ENCODE measurements at places on chromosomes 11 and 22. TPM values are rescaled to one million over a fixed set of nuclear protein-coding genes. Genes with fewer than 3 reads are reported as not detected.

DNA sequence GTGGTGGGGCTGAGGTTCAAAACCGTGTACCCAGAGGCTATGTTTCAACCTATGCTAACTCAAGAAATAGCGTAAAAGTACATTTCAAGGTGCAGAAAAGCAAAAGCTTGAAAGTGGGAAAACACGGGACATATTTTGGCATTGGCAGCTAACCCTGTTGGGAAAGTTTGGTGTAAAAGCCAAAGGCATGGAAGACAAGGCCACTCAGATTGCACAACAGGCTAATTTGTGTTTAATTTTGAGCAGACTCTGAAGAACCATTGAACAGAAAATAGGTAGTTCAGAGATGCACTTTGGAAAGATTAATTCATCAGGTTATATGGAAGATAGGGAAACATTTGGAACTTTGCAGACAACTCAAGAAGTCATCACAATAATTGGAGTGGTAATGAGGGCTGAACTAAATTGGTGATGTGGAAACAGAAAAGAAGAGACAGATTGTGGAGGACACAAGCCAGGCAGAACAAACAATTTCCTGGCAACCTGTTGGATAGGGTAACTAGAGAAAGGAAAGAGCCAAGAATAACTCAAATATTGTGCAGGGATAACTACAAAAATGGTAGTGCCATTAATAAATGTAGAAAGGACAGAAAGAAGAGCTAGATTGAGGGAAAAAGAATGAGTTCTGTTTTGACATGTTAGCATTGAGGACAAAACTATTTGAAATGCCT is 140.5 kb upstream of the PGR start:
- no peak for DNase-seq

DNA sequence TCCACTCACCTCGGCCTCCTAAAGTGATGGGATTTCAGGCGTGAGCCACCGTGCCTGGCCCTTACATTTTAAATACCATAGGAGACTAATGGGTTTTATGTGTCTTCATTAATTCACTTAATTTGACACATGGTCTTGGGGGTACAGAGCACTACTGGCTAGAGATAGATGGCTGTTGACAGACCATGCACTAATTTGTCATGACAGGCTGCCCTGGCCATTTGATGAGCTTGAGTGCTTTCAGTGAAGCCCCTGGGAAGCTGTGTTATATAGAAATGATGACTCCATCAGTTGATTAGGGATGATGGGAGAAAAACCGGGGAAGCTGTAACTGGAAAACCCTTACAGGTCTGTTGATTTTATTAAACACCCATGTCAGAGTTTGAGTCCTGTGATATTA is 6.6 kb downstream of the PHF5A start:
- no peak for DNase-seq

GRCh38 chr11:109971184-109971523 is 122.0 kb upstream of the ZC3H12C start:
- DNase-seq: peak; percentile 28

DNA sequence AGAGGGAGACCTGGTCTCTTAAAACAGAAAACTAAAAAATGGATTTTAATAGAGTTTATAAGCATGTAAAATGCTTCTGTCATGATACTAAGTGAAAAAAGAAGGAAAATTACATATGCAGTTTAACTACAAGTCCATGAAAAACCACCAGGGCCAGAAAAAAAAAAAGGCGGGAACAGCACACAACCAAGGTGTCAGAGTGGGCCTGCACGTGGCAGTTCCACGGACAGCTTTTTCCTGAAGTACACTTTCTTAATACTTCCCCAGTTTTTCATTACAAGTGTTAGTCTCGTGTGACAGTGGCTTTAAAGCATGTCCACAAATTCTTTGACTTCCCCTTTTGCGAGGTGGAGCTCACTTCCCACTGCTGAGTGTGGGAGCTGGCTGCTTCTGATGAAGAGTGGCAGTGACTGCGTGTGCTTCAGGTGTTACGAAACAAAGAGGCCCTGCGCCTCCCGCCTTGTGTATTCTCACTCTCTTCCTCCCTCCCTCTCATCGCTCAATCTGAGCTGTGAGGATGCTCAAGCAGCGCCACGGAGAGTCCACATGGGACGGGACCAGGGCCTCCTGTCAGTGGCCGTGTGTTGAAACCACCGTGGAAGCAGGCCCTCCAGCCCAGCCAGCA is 16.4 kb downstream of the PPM1F start:
- DNase-seq: no peak

DNA sequence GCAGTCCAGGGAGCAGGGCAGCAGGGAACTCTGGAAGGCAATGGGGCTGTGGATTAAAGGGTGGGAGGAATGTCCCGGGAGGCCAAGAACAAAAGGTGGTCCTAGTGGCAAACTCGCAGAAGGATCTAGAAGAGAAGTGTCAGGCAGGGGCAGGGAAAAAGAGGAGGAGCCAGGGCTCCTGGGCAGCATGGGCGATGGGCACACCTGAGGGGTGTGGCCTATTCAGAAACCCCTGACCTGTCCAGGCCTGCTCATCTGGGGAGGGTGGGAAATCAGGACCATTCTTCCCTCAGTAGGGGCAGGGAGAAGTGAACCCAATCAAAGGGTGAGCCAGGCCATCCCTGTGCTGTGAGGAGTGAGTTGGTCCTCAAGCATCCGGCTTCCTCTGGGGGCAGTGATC is 108.6 kb downstream of the TRIM29 start:
- DNase-seq: no peak

GRCh38 chr11:10608584-10608983 is 40.1 kb upstream of the LYVE1 start:
- DNase-seq: no peak

GRCh38 chr11:6875761-6876160 is 664 bp upstream of the OR10A4 start:
- DNase-seq: no peak

DNA sequence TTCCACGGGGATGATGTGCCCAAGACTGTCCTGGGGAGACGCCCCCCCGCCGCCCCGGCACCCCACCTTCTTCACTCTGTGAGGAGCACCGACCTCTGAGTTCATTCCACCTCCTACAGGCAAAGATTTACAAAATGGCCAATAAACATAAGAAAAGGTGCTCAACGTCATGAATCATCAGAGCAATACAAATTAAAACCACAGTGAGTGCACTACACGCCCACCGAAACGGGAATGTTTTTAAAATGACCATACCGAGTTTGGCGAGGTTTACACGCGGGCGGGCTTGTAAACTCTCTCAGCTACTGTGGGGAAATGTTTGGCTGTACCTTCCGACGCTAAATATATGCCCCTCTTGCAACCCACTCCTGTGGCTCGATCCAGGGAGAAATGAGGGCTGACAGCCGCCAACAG is 7.9 kb downstream of the NPTXR start:
- peak; percentile 70 for DNase-seq

DNA sequence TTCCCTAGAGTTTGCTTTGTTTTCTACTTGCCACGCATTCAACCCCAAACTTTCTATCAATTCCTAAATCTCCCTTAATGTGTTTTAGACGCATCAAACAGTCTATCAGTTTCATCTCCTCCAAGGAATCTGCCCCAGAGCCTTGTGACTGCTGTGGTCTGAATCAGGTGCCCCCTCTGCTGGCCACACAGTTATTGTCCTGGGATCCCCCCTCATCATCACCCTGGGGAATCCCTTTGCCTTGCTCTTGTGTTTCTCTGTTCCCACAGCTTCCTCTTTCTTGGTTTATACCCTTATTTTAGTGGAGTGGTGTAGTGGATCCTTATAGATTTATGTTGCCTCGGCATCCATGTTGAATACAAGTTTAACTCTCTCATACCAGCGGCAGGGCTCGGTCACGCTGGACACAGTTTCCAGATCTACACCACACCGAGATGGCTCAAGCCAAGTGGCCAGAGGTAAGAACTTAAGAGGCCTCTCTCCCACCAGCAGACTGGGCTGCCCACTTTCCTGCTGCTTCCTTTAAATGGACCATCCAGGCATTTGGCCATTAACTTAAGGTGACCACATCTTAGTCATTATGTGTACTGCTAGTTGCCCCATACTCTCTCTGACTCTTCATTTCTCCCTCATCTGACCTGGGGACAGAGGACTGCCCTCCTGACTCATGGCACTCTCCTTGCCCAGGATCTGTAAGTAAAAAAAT is 8.2 kb downstream of the UPB1 start:
- DNase-seq: peak; percentile 13

- no peak for DNase-seq
These were observed 9.2 kb upstream of the GAB2 start for GRCh38 chr11:78426845-78427244.

GRCh38 chr11:13354335-13354734 is 76.7 kb downstream of the BMAL1 start:
- no peak for DNase-seq

- DNase-seq: no peak
These were observed 363.0 kb downstream of the CNTN5 start for GRCh38 chr11:99383648-99384245.

DNA sequence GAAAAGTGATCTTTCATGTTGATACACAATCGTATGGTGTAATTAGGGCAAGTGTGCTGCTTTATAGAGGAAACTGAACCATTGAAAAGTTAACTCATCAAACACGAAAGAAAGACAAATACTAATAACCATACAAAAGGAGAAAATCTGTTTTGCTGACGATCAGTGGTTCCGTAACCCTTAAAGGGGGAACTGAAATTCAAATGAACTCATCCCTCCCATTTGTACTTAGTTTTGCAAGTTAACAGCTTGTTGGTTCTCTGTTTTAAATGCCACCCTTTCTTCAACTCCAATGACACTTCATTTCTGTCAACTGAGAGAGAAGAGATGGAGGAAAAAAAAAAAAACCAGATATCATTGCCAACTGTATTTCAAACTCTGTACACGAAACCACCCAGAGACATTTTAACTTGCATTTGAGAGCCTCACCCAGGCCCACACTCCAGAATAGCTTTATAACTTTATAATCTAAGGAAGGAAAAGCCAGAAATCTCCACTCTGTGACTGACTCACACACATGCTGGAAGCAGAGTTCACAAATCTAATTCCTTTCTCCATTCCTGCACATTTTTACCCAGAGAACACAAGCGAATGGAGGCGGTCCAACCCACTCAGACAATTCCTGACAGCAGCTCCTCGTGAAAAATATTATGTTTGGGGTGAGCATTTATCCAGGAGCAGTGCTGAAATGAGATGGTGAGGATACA is 17.4 kb upstream of the CSNK2A3 start:
- DNase-seq: no peak

- DNase-seq: no peak
These were observed 79.0 kb downstream of the FDX1 start for GRCh38 chr11:110508786-110509185.

- DNase-seq: no peak
These were observed 125.3 kb downstream of the C11orf91 start for GRCh38 chr11:33575311-33575710.

DNA sequence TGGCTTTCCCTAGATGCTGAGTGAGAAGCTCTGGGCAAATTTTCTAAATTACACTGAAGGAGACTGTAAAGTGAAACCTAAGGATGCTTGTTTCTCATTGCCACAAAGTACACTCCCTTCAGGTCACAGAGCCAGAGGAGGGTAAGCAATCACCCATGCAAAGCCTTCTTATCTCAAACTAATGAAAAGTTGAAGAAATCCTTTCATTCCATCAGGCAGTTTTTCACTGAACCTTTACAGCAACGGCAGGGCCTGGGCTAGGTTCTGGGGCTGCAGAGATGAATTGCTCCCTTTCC is 106.2 kb downstream of the RASSF10 start:
- DNase-seq: no peak

DNA sequence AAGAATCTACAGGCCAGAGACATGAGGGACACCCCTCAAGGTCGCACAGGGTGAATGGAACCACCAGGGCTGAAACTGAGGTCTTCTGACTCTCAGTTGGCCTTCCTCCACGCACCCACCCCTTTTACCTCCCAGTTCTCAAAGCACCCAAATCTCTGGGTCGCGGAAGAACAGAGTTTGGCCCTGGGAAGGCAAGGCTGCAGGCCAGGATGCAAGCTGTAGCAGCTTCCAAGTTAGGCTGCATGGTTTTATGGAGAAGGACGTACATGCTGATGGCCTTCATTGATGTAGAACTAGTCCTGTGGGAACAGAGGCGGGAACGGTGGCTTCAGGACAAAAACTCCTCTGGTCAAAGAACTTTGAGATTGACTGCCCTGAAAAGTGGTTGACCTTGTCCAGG is 143.5 kb upstream of the B3GAT1 start:
- DNase-seq: no peak

DNA sequence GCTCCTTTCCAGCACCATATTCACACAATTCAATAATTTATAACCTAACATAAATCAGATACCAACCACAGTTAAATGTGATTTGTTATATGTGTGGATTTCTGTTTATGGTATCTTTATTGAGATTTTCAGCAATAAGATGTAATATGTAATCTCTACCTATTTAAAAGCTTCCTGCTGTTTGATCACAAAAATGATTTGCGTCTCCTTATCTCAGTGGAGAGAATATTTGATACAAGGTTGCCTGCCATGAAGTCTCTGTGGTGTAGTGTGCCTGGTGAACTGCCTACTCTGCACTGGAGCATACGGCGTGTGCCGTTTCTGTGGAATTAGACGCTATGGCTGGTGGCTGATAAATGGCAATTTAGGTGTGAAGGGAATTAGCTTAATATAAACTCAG is 741.1 kb downstream of the NELL1 start:
- no peak for DNase-seq

Gene SPA17
- total RNA-seq: 22.4 TPM

Gene LAYN
- total RNA-seq: 34.3 TPM

Gene PLA2G3
- not detected for total RNA-seq

Gene RFPL3
- total RNA-seq: not detected

Gene CARNS1
- total RNA-seq: not detected

Gene SLC22A6
- not detected for total RNA-seq

All from H4 (cell line).